ENCODE measurements at places on chromosomes 1 and 21. TPM values are rescaled to one million over a fixed set of nuclear protein-coding genes. Genes with fewer than 3 reads are reported as not detected.

The GJA9 gene
- total RNA-seq = not detected

The RGSL1 gene
- not detected for total RNA-seq

The HTR1D gene
- total RNA-seq = 3.8 TPM

The FCGR3A gene
- not detected for total RNA-seq

The CCDC181 gene
- total RNA-seq = 1.1 TPM

DNA sequence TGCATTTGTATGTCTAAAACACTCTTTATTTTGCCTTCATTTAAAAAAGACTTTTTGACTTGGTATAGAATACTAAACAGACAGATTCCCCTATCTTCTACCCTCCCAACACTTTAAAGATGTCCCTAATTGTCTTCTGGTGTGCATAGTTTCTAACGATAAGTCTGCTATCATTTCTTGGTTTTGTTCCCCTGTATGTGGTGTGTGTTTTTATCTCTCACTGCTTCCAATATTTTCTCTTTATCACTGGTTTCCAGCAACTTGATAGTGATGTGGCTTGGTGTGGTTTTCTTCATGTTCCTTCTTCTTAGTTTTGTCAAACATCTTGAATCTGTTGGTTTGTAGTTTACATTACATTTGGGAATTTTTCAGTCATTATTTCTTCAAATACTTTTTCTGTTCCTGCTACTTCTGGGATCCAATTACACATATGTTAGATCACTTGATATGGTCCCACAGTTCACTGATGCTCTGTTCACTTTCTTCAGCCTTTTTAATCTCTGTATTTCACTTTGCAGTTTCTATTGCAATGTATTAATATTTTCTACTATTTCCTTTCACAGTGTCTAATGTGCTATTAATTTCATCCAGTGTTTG, 23.2 kb downstream of the F5 start:
- DNase-seq = no peak

GRCh38 chr1:151593730-151594129, 18.1 kb upstream of the SNX27 start:
- DNase-seq = no peak

DNA sequence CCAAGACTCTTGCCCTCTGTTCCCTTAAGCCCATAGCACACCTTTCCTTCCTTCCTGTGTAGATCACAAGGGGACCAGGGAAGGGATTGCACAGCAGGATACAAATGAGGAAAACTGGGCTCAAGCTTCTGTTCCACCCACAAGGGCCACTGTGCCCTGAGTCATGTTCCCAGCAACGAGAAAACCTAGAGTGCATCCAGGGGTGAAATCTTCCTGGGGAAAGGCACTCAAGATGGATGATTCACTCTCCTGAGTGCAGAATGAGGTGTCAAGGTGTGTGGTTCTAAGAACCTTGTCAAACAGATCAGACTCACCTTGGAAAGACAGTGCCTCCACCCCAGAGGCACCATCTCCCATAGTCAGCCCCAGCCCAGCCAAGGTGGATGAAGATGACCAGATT, 40.7 kb upstream of the EYA3 start:
- DNase-seq = peak; percentile 87

DNA sequence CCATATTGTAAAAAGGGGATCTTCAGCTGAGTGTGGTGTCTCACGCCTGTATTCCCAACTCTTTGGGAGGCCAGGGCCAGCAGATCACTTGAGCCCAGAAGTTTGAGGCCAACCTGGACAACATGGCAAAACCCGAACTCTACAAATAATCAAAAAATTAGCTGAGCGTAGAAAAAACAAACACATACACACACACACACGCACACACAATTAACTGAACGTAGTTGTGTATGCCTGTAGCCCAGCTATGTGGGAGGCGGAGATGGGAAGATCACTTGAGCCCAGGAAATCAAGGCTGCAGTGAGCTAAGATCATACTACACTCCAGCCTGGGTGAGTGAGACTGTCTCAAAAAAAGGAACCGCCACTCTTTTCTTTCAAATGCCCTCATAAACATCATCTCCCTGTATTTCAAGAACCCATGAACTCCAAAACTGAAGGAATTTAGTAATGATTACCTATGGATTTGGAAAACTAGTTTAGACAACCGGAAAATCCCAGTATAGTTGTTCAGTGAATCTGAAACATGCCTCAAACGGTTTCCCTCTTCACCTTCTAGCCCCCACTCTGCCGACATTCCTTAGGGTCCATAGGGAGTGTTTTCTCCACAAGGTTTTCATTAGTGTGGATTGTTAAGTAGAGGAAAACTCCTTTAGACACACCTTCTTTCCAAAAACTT, 4.5 kb downstream of the TXNIP start:
- DNase-seq = no peak

GRCh38 chr1:89994231-89994804, 592 bp upstream of the ZNF326 start:
- no peak for DNase-seq

GRCh38 chr21:14545906-14546480, at the start of gene SAMSN1:
TSS of gene SAMSN1 (minus strand) at chr21:14546315. CDS start at chr21:14546261, 54 bp downstream.
- no peak for DNase-seq

GRCh38 chr1:229434005-229434640, at the start of gene ACTA1:
TSS of gene ACTA1 (minus strand) at chr1:229434094. CDS start at chr1:229433115, 979 bp downstream.
- DNase-seq = no peak
